ENCODE measurements at places on chromosomes 6 and 20. TPM values are rescaled to one million over a fixed set of nuclear protein-coding genes. Genes with fewer than 3 reads are reported as not detected.
A peak's percentile ranks its signal among the peaks of the same experiment; 100 is the strongest.

The CDH22 gene
- not detected for polyA plus RNA-seq

The TSBP1 gene
- not detected for polyA plus RNA-seq

The WFDC5 gene
- polyA plus RNA-seq, result not detected

The NOTCH4 gene
- polyA plus RNA-seq, result 0.76 TPM

The ZC3H12D gene
- polyA plus RNA-seq, result 0.12 TPM

The RBPJL gene
- not detected for polyA plus RNA-seq

The C20orf144 gene
- 0.19 TPM for polyA plus RNA-seq

The RAB23 gene
- 10.8 TPM for polyA plus RNA-seq

The NMBR gene
- not detected for polyA plus RNA-seq

- no peak for DNase-seq
These were observed 59.6 kb downstream of the RAB44 start for GRCh38 chr6:36757206-36757605.

GRCh38 chr20:34472246-34472925 lies 43.8 kb upstream of the DYNLRB1 start:
- peak; percentile 61 for DNase-seq

GRCh38 chr20:63083831-63084562 lies 77.2 kb upstream of the BHLHE23 start:
- DNase-seq, result no peak

GRCh38 chr6:44780161-44780560 lies 392.7 kb downstream of the CDC5L start:
- DNase-seq, result no peak

- peak; percentile 4 for DNase-seq
These were observed 72.3 kb downstream of the RAMACL start for GRCh38 chr6:166514196-166514595.

DNA sequence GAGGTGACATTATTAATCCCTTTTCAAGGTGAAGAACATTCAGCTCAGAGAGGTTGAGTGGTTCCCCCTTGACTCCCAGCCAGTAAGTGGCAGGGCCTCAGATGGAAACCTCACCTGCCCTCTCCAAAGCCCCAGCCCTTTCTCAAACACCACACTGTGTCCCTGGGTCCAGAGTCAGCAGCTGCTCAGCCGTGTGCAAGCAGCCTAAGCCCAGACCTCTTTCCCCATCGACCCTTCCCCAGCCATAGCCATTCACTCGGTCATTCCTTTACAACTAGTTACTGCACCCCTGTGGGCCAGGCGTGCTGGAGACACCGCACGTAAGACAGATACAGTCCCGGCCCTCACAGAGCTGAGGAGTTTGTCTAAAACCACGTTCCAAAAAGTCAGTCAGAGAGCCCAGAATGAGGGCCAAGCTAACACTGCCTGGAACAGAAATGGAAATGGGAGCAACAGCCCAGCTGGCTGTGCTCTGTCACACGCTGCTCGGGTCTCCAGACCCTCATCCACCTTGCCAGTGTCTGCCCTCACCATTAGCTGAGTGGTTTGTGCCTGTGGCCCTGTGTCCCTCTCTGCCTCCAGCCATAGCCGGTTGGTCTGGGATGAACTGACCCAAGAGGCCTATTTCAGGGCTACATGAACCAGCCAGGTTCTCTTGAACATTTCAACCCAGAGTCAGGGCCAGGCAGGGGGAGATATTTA lies 29.6 kb downstream of the ZC3H12D start:
- no peak for DNase-seq

DNA sequence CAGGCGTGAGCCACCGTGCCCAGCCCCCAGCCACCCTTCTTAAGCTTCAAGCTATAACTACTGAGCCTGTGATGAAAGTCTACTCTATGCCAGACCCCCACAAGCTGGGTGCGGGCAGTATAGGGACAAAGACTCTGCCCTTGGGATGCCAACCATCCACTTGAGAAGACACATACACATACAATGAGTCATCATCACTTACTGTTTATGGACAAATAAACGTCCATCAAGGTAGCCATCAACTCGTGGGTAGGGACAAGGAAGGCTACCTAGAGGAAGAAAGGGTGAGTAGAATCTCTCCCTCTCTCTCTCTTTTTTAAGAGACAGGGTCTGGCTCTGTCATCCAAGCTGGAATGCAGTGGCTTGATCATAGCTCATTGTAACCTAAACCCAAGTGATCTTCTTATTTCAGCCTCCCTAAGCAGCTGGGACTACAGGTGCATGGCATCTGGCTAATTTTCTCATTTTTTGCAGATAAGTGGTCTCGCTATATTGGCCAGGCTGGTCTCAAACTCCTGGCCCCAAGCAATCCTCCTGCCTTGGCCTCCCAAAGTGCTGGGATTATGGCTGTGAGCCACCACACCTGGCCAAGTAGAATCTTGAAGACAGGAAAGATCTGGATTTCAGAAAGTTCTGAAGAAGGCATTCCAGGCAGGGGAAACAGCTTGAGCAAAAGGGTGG lies 2.6 kb upstream of the TP53INP2 start:
- no peak for DNase-seq

DNA sequence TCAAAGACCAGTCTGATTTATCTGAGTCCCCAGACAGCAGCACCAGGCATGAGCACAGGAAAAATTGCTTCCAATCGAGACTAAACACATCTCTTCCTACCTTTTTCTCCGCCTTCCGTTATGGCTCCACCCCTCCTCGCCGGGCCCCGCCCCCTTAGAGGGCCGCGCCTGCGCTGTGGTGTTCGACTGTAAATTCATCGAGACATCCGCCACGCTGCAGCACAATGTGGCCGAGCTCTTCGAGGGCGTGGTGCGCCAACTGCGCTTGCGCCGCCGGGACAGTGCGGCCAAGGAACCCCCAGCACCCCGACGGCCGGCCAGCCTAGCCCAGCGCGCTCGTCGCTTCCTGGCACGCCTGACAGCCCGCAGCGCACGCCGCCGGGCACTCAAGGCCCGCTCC lies 8.9 kb downstream of the REM1 start:
- DNase-seq, result no peak

DNA sequence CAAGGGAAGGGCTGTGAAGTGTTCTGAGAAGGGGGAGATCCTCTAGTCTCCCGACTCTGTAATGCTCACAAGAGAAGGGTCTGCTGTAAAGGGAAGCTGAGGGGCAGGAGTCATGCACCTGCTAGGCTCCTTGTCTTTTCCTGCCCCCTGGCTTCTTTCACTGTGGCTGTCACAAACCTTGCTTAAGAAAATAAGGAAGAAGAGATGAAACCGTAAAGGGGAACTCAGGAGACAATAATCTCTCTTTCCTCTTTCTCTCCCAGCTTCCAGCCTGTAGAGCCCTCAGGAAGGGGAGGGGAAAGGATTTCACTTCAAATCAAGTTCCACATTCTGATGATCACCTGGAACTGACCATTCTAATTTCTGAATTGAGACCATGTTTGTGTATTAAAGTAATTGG lies 26.3 kb downstream of the SLC13A3 start:
- no peak for DNase-seq

GRCh38 chr20:6685181-6685582 lies 82.3 kb upstream of the BMP2 start:
- no peak for DNase-seq

DNA sequence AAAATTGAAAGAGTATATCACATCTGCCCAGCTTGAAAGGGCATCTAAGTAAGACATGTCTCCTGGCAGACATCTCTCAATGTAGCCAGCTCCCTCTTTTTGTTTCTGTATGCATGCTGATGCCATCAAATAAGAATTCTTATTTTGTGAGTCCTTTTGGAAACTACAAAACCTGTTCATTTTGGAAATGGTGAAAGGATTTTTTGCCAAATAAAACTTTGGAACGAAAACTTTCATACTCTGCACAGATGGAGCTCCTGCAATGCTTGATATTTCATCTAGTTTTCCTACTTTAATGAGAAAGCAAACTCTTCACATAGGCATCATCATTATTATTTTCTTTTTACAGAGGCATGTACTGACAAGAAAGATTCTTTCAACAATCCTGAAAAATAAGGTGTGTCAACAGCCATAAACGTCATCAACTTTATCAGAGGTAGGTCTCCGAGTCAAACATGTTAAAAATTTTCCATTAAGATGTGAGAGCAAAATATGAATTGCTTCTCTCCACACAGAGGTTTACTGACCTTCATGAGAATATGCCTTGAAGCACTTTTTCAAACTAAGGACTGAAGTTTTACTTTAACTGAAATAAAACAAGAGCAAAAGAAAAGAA lies 26.2 kb upstream of the CMTR1 start:
- DNase-seq, result no peak

DNA sequence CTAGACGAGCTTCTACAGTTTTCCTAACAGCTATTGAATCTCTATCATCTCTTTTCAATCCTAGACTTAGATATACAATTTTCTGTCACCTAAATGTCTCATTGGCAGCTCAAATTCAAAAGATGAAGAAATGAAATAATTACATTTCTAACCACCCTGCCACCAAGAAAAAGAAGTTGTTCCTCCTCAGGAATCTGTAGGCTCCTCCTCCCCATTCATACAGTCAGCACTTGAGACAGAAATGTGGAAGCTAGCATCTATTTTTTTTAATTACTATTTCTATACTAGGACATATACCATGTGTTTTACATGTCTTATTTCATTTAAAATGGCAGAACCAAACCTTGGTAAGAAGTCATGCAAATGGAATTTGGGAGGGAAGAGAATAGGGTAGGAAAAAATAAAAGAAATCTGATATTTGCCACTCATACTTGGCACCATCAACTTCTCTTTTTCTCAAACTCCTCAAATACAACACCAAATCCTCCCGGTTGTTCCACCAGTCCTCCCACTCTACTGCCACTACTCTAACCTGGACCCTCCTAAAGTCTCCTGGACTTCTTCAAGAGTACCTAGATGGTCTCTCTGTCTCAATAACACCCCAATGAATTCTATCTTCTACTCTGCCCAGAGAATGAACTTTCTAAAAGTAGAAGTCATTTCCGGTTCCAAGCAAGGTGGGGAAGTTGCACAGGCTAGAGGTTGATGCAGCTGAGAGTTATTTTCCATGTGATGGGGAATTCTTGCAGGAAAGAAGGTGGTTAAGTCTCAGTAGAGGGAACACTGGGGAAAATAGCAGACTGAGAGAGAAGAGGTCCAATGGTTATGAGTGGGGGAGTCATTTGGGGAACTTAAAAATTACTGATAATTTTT lies 54.1 kb downstream of the ATXN1 start:
- DNase-seq, result no peak

- no peak for DNase-seq
These were observed 737.7 kb downstream of the FRK start for GRCh38 chr6:115323001-115323400.

- peak; percentile 41 for DNase-seq
These were observed 778 bp downstream of the PSMG4 start for GRCh38 chr6:3259491-3259958.

DNA sequence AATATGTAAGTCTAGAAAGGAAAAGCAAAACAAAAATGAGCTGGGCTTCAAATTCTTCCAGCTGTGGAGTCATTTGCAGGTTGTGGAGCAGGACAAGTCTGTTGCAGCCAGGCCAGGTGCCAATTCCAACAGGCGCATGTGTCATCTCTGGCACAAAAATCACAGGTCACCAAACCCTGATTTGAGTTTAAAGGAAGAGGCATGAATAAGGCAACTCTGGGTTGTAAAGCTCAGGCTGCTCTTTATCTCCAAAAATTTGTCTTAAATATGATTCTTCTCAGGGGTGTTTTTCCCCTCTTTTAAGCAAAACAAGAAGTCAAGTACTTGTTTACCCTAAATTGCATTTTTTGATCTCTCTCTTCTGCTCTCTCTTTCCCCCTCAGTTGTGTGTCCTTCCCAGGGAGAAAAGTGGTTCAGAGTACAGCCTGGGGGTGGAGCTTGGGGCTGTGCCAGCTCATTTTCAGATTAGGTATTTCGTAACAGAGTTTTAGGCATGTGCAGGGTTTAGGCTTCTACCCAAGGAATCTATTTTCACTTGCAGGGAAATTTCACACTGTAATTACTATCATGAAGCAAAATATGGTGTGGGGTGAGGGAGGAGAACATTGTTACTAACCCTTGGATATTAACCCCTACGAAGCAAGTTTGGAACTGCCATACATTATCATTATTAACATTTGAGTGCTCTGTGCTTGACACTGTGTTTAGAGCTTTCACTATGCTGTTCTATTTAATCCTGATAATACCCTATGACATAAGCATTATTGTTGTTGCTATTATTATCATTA lies 8.3 kb upstream of the NCOA3 start:
- DNase-seq, result peak; percentile 63

DNA sequence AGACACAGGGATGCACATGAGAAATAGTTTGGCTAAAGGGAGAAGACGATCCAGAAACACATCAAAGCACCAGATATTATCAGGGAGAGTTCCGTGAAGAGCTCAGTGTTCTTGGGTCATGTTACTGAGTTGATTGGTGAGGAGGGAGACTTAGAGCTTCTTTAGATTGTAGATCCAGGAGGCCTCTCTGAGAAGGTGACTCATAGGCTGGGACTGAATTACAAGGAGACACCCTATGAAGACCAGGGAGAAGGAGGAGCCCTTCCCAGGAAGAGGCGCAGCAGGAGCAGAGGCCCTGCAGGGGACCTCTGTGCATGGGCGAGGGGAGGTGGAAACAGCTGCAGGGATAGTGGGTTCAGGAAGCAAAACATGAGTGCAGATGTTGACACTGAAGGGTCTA lies 196.5 kb downstream of the SLC24A3 start:
- no peak for DNase-seq

GRCh38 chr6:5463690-5464089 lies 202.4 kb downstream of the FARS2 start:
- DNase-seq, result no peak

DNA sequence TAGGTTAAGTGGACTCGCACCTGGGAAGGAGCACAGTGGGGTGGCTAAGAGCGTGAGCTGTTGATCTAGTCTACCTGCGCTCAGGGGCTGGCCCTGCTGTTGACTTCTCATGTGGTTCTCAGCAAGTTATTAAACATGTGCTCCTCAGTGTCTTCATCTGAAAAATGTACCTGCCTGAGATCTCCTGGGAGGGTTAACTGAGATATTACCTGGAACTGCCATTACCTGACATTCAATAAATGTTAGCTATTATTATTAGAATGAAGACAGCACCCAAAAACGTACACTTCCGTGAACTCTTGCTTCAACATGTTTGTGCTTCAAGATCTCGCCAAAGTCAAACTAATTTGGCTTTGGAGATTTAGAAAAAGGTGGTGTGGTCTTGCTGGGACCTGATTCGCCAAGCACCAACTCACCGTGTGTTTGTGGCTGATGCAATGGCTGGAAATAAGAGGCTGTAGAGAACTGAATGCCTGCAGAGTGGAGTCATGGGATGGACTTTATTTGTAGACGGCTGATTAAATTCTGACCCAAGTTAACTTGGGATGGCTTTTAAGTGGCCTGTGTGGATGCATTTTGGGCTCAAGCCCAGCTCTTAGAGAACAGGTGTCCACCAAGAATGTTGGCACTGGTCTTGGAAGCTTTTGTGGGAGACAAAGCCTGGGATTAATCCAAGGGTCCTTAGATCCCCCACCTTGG lies 692.9 kb downstream of the QKI start:
- DNase-seq, result no peak

GRCh38 chr20:45545754-45546453 lies 1.3 kb downstream of the EPPIN start:
- DNase-seq, result peak; percentile 37

DNA sequence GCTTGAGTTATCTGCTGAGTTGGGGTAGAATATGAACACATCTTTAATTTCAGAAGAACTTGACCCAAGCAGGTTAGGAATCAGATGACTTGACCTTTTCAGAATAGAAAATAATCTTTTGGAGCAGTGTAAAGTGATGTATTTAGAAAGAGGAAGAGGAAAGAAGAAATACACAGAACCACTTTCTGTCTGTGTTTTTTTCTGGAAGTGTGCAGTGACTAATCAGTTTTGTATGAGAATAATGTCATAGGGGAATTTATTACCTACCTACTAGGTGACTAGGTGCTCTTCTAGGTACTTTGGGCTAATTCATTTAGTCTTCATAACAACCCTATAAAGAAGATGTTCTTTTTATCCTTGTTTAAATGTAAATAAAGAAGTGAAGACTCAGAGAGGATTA lies 3.0 kb downstream of the PPP1R14C start:
- no peak for DNase-seq
